Keratinocyte (primary cell): ENCODE measurements at places on chromosomes 5 and 9.

DNA sequence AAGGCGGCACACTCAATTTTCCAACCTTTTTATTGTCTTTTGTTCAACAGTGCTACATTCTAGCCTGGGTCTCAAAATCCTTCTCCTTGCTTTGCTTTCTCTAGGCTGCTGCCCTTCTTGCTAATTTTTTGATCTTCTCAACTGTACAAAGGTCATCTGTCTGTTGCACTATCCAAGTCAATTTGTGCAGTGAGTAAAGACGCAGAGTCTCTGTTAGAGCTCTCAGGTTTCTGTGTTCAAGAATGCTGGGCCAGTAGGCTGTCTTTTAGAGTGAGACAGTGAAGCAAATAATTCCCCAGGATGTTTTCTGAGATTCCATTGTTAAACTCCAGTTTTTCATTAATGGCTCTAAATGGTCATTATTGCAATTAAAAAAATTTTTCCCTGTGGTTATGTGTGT lies 255.7 kb upstream of the ACTBL2 start:
- no peak for DNase-seq

DNA sequence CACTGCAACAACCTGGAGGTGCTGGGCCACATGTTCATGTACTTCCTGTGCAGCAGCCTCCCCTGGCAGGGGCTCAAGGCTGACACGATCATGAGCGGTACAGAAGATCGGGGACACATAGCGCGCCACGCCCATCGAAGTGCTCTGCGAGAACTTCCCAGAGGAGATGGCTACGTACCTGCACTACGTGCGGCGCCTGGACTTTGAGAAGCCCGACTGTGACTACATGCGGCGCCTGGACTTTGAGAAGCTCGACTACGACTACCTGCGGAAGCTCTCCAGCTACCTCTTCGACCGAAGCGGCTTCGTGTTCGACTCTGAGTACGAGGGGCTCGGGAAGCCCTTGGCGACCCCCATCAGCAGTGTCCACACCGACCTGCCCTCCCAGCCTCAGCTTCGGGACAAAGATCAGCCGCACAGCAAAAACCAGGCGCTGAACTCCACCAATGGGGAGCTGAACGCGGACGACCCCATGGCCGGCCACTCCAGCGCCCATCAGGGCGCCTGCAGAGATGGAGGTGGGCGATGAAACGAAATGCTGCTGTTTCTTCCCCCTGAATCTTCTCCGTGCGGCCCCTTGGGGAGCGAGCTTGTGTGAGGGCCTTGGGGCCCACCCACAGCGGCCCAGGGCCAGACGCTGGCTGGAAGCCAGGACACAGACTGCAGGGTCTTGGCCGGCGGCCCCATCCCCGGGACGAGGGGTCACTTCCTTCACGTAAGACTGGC lies 56.5 kb downstream of the JAK2 start:
- DNase-seq: no peak

- DNase-seq: no peak
These were observed 21.3 kb upstream of the SERINC5 start for GRCh38 chr5:80277191-80277590.

GRCh38 chr9:122812736-122813135 lies 12.8 kb downstream of the OR1K1 start:
- no peak for DNase-seq

GRCh38 chr5:1094670-1095190 lies 17.1 kb downstream of the SLC12A7 start:
- no peak for DNase-seq

- DNase-seq: no peak
These were observed 884 bp upstream of the EGFLAM start for GRCh38 chr5:38257308-38258041.

- no peak for DNase-seq
These were observed 47.9 kb upstream of the FKTN start for GRCh38 chr9:105510024-105510423.

DNA sequence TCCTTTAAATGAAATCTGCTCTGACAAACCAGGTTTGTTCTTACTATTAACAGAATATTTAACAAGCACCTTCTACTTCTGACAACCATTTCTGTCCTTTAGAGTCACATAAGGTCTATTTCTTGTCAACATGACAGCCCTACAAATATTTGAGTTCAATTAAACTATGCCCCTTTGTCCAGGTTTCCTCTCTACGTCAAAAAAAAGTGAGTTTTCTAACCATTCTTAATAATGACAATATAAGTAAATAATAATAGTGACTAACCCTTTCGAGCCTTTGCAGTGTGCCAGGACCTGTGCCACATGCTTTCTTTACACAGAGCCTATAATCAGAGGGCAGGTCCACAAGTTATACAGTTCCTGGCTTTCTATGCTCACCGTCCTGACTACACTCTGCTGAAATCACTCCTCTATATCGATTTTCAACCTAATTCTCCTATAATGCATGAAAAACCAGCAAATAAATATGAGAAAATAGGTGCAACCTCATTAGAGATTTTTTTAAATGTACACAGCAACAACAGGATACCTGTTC lies 115.0 kb downstream of the CDK5RAP2 start:
- DNase-seq: no peak

- no peak for DNase-seq
These were observed 2.2 kb downstream of the UNC5A start for GRCh38 chr5:176812269-176813259.

GRCh38 chr9:94920420-94921091 lies 194.1 kb downstream of the AOPEP start:
- no peak for DNase-seq

- DNase-seq: no peak
These were observed 1.4 kb upstream of the PJA2 start for GRCh38 chr5:109411149-109411514.

- no peak for DNase-seq
These were observed 287.0 kb upstream of the TMEM161B start for GRCh38 chr5:88555674-88556073.

DNA sequence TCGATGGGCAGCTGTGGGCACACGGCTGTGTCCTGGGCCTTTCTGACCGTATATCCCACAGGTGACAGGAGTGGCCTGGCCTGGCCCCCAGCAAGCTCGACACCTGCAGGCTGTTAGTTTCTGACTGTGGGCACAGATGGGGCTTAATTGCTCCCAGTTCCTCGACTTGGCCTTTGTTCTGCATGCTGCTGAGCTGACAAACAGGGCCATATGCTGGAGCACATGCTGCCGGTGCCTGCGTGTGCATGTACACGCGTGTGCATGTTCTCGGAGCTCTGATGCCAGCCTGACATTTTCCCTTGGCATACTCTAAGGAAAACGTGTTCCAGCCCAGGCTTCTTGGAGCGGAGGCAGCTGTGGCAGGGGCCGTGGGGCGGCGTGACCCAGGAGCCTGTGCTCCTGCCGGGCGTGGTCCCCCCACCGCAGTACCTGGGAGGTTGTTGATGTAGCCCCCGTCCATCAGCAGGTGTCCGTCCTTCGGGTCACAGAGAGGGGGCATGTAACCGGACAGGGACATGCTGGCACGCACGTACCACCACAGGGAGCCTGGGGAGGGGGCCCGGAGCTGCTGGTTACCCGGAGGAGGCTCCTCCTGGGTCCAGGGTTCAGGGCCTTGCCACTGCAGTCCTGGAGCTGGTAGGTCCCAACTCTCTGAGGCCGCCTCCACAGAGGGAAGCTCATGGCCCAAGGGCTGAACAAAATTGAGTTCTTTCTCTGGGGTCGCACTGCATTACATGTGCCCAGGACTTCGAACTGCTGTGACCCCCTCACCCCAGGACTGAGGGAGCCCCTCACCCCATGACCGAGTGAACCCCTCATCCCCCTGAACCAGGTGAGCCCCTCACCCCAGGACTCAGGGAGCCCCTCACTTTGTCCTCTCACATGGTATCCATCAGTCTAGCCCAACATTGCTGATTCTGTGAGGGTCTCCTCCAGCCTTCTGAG lies 4.1 kb upstream of the NSMF start:
- DNase-seq: no peak

DNA sequence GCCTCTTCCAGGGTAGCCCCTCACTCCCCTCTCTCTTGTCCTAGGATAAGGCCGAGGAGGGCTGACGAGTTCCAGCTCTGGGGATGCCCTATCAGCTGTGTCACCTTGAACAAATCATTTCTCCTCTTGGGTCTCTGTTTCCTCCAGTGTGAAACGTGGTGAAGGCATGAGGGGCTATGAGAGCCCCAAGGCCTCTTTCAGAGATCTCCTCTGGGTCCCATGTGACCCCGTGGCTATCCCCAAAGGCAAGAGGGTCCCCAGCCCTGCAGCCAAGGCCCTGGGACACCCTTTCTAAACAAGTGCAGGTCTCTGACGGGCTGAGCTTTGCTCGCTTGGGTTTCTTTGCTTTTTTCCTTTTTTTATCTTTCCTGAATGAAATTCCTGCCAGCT lies 25.5 kb upstream of the SPTLC1 start:
- no peak for DNase-seq

DNA sequence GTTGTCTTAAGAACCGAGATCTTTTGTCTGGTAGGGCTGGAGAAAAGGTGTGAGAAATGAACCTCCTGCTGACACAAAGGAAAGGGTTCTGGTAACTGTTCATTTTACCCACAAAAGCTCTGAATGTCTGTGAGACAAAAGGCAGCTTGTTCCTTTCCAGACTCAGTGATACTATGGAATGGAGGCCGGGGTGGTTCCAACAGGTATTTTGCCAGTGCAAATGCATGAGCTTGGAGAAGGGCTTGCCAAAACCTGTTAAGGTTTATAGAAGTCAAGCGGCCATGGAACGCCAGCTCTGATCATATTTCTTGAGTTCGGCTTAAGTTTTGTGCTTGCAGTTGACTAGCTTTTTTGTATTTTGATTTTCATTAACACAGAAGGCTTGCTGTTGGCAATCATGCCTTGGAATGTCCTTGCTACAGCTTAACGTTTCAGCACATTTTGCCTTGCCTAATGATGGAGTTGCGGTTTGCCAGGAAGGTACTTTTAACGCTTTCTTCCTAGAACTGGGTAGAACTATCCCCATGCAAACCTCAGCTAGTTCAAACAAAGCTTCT lies 328.6 kb downstream of the PIK3R1 start:
- no peak for DNase-seq

- DNase-seq: no peak
These were observed 14.9 kb upstream of the SLC22A5 start for GRCh38 chr5:132354381-132355139.

GRCh38 chr5:34450338-34450737 lies 205.8 kb upstream of the RAI14 start:
- no peak for DNase-seq

DNA sequence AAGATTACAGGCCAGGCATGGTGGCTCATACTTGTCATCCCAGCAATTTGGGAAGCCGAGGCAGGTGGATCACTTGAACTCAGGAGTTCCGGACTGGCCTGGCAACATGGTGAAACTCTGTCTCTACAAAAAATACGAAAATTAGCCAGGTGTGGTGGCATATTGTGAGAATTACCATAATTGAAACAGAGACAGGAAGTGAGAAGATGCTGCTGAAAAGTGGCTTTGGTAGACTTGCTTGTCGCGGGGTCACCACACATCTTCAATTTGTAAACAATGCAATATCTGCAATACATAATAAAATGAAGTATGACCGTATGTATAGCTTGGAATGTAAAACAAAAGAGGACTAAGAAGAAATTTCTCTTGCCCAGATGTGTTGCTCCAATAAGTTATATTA lies 490.5 kb downstream of the GABRG2 start:
- DNase-seq: no peak

DNA sequence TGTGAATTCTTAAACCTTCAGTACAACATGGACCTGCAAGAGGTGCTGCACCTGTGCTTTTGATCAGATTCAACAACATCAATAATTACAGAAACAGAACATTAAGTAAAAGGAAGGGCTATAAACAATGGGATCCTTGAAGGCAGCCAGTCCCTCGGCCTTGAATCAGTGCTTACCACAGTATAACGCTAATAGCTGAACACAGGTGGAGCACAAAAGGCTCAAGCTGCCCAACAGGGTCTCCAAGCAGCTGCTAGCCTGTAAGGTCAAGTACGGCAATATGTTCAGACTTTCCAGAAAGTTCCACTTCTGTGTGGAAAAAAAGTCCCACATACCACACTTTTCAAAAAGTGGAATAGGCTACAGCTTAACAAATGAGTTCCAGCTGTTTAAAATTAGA lies 61.9 kb upstream of the ITGA1 start:
- DNase-seq: no peak

GRCh38 chr5:8839361-8840055 lies 706.4 kb downstream of the SEMA5A start:
- no peak for DNase-seq

- no peak for DNase-seq
These were observed 16.5 kb downstream of the KIAA1958 start for GRCh38 chr9:112503170-112503569.

GRCh38 chr5:53330491-53330890 lies 149.9 kb upstream of the FST start:
- no peak for DNase-seq

DNA sequence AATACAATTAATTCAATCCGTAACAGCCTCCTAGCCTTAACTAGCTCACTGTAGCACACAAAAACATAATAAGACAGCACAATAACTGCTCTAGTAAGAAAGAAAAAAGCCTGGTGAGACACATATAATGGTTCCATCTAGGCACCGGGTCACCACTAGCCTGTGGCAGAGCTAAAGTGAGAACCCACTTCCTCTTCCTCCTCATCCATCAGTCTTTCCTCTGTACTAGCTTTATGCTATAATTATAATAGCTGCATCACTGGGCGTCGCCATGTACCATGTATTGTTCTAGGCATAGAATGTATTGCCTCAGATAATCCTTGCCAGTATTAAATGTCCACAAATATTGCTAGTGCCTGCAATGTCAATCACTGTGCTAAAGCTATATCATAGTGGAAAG lies 23.1 kb downstream of the ADRB2 start:
- DNase-seq: no peak

DNA sequence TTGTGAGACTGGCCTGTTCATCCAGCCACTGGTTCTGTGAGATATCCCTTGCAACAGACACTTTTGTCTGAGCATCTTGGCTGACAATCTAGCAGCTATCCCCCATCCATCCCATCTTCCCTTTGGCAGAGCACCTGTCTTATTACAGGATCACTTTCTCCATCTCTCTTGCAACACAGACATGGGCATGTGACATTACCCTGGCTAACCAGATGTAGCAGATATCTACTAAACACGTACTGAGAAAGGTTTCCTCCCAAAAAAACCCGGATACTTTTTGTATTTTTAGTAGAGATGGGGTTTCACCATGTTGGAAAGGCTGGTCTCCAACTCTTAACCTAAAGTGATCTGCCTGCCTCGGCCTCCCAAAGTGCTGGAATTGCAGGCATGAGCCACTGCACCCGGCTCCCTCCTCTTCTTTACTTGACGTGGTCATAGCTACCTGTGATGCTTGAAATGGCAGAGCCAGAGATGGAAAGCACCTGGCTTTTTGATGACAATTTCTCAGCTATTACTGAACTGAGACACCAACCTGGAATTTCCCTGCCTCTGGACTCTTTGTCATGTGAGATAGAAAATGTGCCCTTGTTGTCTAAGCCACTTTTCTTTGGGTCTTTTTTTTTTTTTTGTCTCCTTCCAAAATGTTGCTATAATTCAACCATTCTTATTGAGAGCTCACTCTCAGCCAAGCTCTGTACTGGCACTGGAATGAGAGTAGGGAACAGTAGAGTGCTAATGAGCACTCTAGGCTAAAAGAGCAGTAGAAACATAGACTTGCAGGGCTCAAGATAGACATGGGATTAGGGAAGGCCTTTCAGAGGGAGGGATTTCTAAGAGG lies 32.6 kb downstream of the FNBP1 start:
- no peak for DNase-seq
